ENCODE measurements at places on chromosomes 1 and 21.

DNA sequence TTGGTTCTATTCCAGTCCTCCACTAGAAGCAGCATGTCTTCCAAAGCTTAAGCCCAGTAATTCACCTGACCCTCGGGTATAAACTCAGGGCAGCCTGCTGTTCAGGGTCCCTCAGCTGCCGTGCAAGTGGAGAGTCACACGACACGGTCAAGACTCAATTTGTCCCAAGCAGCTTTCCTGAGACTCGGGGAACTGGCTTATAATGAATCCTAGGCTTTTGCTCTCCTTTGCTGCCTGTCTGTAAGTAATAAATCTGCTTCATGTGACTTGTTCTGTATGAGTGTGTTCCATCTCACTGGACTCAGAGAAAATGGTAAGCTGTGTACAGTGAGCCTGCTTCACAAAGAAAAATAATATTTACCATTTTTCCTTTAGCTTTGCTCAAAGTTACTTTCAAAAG lies 119.8 kb downstream of the CYYR1 start:
- no peak for DNase-seq

- no peak for DNase-seq
Observed at GRCh38 chr1:115814685-115815398, 26.1 kb downstream of the NHLH2 start.

- DNase-seq: no peak
Observed at GRCh38 chr1:197199923-197200271, 53.4 kb upstream of the ASPM start.

DNA sequence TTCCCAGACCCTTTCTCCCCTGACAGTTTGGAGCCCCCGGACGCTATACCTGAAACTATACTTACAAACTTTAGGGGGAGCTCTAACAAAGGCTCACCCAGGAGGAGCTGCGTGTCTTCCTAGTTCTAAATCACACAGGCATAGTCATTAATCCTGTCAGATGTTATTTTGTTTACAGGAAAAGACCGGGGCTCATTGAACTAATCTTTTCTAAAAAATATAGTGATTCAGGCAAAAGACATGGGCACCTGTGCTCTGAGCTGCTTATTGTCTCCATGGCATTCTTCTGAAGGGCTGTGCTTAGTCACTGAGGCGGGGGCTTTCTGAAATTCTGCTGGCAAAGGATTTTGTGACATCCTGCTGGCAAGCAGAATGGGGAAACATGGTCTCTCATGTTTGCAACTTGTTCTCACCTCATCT lies 1577.0 kb downstream of the NCAM2 start:
- DNase-seq: peak; percentile 25

GRCh38 chr1:29196863-29197589 lies 15.3 kb upstream of the SRSF4 start:
- no peak for DNase-seq

DNA sequence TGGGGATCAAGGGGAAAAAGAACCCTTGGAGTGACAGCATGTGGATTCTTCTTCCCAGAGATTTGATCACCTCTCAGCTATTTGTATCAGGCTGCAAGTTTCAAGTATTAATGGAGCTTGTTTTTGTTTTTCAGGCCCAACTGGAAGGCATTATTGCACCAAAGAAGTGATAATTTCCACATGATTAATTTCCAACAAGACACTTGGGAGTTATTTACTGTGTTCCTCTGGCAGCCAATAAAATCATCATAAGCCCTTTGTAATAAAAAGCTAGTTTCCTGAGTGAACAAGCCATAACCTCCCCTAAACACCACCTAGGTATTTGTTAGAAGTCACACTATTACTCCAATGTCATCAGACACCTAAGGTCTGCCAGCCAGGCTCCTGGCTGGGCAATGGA lies 8.2 kb downstream of the DNALI1 start:
- DNase-seq: no peak

DNA sequence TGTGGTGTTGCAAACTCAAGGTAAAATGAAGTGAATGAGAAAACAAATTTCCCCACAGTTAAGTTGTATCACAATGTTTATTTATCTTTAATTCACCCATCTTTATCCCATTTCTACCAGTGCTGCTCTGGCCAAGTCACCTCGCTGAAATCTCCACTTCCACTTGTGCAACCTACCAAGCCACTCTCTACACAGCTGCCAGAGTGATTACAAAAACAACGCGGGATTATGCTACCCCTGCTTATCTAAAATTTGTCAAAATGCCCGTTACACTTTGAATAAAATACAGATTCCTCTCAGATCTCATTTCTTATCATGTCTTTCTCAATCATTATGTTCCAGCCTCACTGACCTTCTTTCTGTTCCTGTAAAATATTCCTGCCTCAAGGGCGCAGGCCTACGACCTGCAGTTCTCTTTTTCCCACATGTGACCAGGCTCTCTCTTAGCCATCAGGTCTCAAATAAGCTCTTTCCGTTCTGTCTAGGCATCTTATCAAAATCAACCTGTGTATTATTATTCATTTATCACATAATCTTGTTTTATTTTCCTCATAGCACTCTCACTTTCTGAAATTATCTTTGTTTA lies 95.6 kb downstream of the NTMT2 start:
- no peak for DNase-seq

GRCh38 chr21:46081022-46081861 lies 16.7 kb upstream of the COL6A2 start:
- no peak for DNase-seq

DNA sequence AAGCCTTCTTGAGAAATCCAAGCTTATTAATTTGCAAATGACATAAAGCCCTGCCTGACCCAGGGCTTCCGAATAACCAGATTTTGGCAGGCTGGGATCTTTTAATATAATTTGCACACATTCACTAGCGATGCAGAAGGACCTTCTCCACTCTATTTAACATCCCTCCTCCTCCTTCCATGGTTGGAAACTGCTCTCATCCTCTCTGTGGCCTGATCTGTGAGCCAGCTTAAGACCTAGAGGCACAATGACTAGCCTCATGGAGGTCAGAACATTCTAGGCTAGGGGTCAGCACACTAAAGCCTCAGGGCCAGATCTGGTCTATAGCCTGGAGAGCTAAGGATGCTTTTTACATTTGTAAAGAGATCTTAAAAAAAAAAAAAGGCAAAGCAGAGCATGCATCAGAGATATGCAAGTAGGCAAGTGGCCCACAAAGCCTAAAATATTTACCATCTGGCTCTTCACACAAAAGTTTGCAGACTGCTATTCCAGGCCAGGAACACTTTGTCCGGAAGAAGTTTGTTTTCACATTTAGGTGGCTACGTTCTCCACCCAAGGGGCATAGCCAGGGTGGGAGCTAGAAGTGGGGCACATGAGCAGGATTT lies 138.2 kb upstream of the HMGB4 start:
- DNase-seq: no peak

DNA sequence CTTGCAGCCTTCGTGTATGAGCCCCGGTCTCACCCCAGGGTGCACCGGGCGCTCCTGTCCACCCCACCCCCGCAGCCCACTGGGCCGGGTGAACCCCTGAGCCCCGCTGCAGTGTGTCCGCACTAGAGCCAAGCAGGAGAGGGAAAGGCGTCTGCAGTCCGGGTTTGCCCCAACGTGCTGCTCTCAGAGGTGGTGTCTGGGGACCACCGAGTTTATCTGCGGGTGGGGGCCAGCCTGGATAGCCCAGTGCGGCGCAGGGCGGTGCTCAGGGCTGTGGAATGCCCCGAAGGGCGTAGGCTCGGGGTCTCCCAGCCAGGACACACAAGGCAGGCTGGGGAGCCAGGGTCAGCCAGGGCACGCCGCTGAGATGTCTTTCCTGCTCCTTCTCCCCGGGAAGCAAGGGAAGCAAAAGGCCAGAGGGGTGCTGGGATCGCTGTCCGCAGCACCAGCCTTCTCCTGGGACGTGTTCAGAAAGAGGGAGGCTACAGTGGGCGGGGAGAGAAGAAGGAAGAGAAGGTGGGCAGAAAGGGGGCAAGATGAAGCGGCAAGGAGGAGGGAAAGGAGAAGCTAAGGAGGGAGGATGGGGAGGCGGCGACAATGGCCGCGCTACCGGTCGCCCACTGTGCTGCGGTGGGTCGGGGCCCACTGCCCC lies 56.6 kb downstream of the MAB21L3 start:
- peak; percentile 21 for DNase-seq

DNA sequence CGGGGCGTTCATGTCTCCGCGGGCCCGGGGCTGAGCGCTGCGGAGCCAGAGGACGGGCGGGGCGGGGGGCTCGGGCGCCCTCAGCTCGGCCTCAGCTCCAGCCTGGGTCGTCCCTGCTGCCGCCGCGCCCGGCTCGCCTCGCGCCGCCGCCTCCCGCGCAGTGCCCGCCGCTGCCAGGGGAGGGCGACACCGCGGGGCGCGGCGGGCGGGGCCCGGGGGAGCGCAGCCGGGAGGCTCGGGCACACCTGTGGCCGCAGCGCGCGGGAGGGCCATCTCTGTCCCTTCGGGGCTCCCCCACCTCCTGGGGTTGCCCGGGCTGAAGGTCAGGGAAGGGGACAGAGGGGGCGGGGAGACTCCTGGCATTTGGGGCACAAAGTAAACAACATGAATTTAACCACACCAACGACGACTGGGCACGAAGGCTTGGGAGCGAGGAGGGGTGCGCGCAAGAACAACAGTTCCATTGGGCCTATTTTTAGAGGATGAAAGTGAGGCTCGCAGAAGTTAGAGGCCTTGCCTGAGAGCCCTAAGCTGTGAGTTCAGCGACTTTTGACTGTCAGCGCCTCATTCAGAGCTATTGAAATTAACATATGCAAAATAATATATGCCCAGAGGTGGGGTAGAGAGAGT lies at the start of gene FAM131C:
FAM131C (minus strand) TSS at position 162 of the 630 bp plus-strand sequence. CDS start 209 bp downstream, outside the sequence.
- peak; percentile 52 for DNase-seq

- DNase-seq: no peak
Observed at GRCh38 chr1:222759451-222760035, 22.5 kb downstream of the FAM177B start.

DNA sequence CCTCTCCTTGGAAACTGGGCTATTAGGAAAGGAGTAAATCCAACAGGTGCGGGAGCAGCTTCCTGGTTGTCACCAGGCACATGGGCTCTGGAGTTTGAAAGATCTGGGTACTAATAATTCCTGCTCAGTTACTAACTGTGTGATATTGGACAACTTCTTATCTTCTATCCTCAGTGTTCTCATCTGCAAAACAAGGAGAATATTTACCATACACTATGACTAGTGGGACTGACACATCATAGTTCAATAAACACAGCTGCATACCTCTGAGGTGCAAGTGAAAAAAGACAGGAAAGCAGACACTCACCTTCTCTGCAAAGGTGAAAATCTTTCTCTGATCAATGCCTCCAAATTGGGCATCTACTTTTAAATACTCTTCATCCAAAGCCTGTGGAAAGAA lies 19.7 kb downstream of the YARS1 start:
- DNase-seq: no peak

DNA sequence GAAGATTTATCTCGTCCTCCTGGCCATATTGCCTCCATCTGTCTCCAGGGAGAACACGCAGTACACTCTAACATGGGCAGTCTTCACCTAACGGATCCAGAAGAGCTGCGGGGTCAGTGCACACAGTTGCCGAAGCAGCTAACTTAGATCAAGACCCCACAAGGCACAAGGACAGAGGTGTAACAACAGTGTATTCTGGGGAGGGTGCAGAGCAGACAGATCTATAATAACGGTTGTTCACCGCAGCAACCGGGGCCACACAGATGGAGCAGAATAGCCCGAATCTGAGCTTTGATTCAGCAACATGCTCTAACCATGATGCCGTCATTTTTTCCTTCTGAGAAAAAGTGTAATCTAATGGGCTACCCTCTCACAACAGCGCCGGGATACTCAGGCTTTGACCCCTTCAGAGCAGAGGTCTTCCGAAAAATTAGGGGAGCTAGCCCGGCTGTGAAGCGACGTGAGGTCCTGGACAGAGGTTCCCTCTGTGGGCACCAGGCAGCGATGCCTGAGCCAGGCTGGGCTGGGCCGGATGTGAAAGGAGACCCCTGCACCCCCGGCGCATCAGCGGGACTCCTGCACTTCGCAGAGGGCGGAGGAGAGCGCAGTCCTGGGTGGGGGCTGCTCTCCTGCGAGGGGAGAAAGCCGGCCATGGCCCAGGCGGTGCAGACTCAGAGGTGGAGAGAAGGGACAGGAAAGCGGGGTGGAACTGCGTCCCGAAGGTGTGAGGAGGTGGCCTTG lies 57.5 kb downstream of the BCL9 start:
- DNase-seq: peak; percentile 63

DNA sequence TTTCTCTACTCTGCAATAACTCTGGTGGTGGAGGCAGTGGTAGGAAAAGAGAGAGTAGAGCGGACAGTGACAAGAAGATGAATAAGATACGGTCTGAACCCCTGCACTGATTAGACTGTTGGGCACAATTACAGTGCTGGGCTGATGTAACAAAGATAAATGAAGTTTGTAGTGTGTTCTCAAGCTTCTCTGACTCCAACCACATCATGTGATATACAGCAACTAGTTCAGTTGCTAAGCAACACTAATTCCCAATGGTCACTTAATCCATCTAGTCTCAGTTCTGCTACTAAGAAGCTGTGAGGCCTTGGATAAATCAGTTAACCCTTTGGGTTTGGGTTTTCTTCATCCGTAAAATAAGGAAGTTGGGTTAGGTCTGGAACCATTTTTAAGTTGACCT lies 17.3 kb downstream of the DDR2 start:
- no peak for DNase-seq

- no peak for DNase-seq
Observed at GRCh38 chr1:36517011-36517771, 34.5 kb upstream of the CSF3R start.

- no peak for DNase-seq
Observed at GRCh38 chr1:78280626-78281025, 210.1 kb upstream of the PTGFR start.

GRCh38 chr1:185735701-185736064 lies 1.5 kb downstream of the HMCN1 start:
- DNase-seq: no peak

DNA sequence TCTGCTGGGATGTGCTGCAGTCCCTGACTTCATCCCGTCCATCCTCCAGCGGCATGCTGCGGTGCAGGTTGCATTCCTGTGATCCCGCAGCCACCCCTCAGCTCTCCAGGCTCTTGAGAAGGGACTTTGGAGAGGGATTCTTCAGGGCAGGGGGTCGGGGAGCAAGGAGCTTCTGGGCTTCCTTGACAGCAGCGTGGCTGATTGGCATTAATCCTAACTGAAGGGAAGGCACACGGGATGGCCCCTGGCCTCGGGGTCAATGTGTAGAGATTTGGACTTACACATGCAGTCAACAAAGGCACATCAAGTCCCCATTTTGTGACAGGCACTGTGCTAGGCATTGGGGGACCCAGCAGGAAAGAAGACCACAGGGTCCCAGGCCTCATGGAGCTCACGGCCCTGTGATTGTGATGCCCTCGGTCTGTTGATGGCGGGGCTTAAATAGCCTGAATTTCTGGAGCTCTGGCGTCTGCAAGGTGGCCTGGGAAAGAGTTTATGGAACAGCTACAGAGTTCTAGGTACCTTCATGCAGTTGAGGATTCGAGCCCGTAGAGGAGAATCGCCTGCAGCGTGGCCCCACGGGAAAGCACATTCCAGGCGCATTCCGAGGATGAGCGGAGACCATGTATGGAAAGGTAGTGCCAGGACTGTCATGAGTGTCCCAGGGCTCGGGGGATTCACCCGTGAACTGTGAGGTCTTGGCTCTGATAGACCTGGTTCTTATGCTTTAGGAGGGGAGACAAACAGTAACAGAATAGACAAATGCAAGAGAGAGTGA lies 20.1 kb downstream of the PSEN2 start:
- no peak for DNase-seq

- peak; percentile 86 for DNase-seq
Observed at GRCh38 chr1:228500901-228501871, 14.0 kb downstream of the RNF187 start.

- peak; percentile 85 for DNase-seq
Observed at GRCh38 chr1:234599617-234600417, 10.2 kb downstream of the IRF2BP2 start.

Measured in WTC11 (cell line).